Stimulated activated CD8-positive, alpha-beta memory T cell treated with anti-CD3 and anti-CD28 coated beads, Interleukin-15, amount 100 ng/mL, for 1 hour (primary cell): ENCODE measurements at places on chromosomes 13 and 19.

DNA sequence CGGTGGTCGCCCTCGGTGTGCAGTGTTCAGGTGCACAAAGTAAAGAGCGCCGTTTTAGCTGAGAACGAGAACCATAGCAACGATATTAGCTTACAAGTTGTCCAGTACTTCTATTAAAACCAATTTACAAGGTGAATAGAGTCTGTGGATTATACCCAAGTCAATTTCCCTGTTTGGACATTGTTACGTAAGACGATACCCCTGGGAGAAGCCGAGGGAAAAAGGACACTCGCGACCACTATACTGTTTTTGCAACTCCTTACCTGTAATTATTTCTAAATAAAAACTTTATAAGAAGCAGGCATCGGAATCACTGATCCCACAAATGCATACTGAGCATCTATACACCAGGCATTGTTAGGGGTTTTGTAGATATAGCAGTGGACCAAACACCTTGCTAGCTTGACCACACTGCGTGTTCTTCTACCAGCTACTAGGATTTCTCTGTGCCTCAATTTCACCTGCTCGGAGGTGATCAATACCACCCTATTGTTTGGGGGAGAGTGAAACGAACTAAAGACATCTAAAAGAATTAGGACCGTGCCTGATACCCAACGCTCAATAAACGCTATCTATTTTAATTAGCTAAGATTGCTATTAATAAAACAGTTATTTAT, 488 bp upstream of the EEF2 start:
- DNase-seq = no peak

GRCh38 chr19:34172661-34173192, 423 bp downstream of the LSM14A start:
- peak; percentile 2 for DNase-seq

GRCh38 chr13:99702687-99703319, 201.5 kb downstream of the TM9SF2 start:
- DNase-seq = no peak

DNA sequence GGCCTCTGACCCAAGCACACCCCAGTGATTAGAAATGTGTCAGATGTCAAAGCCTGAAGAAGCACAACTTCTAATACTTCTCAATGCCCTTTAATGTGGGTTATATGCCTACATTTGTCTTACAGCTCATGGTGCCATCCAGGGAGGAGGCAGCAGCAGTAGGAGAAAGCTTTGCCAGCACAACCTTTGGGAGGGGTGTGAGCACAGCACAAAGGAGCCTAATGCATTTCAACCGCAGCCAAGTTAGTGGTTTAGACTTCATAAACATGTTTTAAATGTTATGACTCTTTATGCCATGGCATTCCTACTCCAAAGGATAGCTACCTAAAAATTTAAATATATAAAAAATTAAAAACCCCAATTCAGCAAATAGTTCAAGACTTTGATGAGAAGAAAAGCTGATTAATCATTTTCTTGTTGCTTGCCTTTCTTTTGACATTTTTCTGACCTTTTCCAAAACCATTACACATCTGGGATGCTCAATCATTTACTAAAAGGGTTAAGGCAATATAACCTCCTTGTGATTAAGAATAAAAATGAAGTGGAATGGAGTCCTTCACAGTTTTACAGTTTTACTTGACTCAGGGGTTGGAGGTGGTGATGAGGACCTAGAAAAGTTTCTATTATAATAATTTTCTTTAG, 142.7 kb downstream of the DLEU7 start:
- DNase-seq = no peak

- DNase-seq = no peak
Measured at GRCh38 chr13:94595001-94595949, 677 bp downstream of the TGDS start.
